ENCODE measurements at places on chromosomes 5 and 9. TPM values are rescaled to one million over a fixed set of nuclear protein-coding genes. Genes with fewer than 3 reads are reported as not detected.

The HTR4 gene
- not detected for total RNA-seq

The CD72 gene
- 4.5 TPM for total RNA-seq

The PDE6A gene
- total RNA-seq, result not detected

The PAEP gene
- not detected for total RNA-seq

The TMEM215 gene
- 0.09 TPM for total RNA-seq

The IL9 gene
- total RNA-seq, result not detected

The FRRS1L gene
- 0.06 TPM for total RNA-seq

The HSD17B3 gene
- 1.1 TPM for total RNA-seq

The TRPM6 gene
- total RNA-seq, result 0.44 TPM

The SLC31A1 gene
- 48.4 TPM for total RNA-seq

The ZDHHC21 gene
- 19.7 TPM for total RNA-seq

The TENT4A gene
- total RNA-seq, result 24.1 TPM

The TAF11L10 gene
- not detected for total RNA-seq

GRCh38 chr5:10115669-10116068 is 134.0 kb downstream of the ATPSCKMT start:
- H3K27me3 ChIP-seq, result no peaks in the 10 kb centered on the region
- DNase-seq, result no peak

GRCh38 chr5:31941151-31941755 is 232.9 kb downstream of the GOLPH3 start:
- DNase-seq, result no peak
- no peaks in the 10 kb centered on the region for H3K36me3 ChIP-seq
- H3K4me1 ChIP-seq, result peaks cover 17% of the 10 kb centered on the region
- no peak overlapping the region for H3K4me3 ChIP-seq

- H3K27me3 ChIP-seq, result no peaks in the 10 kb centered on the region
- H3K4me1 ChIP-seq, result no peaks in the 10 kb centered on the region
- H3K36me3 ChIP-seq, result no peaks in the 10 kb centered on the region
- H3K27ac ChIP-seq, result no peak overlapping the region
These were observed 18.6 kb downstream of the TMEM161B start for GRCh38 chr5:88250010-88250409.

DNA sequence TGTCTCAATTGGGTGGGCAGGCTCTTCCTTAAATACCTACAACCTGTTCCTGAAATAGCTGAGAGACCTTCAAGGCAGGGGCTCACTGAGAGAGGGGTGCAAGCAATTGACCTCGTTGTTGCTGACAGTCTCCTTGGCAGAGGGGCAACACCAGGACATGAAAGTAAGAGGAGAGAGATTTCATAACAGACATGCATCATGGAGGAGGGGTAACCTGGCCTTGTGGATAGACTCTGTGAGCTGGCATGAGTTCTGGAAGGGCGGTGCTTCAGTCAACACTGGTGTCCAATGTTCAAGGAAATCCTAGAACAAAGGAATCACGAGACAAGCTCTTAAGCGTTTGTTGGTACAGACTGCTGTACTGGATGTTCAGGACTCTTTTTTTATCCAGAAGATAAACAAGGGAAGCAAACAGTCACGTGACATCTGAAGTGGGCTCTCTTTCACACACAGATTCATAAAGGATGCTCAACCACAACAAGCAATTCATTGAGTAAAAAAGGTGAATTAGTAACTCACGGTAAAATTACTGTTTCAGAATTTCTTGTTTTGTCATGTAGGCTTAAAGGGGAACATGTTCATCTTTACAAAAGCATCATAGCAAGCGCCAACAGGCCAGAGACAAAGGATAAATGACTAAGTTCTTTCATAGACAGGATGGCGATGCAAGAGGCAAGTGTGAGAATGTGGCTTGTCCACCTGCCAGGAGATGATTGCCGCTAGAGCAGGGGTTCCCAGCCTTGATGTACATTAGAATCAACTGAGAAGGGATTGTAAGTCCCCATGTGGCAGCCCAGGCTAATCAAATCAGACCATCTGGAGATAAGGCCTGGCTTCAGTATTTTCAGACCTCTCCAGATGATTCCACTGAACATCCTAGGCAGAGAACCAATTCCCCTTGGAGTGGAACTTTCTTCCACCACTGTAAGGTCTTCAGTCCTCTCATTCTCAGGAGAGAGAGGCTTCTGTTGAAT is 20.7 kb downstream of the ANKRA2 start:
- peak overlapping the region; percentile 37 for H3K27ac ChIP-seq
- no peaks in the 10 kb centered on the region for H3K27me3 ChIP-seq
- no peaks in the 10 kb centered on the region for H3K36me3 ChIP-seq
- H3K4me3 ChIP-seq, result no peak overlapping the region
- H3K4me1 ChIP-seq, result peaks cover 19% of the 10 kb centered on the region

- no peak overlapping the region for H3K4me3 ChIP-seq
- H3K27me3 ChIP-seq, result no peaks in the 10 kb centered on the region
- H3K36me3 ChIP-seq, result no peaks in the 10 kb centered on the region
- H3K27ac ChIP-seq, result no peak overlapping the region
- no peak for DNase-seq
- H3K4me1 ChIP-seq, result no peaks in the 10 kb centered on the region
These were observed 26.2 kb downstream of the TRIM32 start for GRCh38 chr9:116713271-116713670.

DNA sequence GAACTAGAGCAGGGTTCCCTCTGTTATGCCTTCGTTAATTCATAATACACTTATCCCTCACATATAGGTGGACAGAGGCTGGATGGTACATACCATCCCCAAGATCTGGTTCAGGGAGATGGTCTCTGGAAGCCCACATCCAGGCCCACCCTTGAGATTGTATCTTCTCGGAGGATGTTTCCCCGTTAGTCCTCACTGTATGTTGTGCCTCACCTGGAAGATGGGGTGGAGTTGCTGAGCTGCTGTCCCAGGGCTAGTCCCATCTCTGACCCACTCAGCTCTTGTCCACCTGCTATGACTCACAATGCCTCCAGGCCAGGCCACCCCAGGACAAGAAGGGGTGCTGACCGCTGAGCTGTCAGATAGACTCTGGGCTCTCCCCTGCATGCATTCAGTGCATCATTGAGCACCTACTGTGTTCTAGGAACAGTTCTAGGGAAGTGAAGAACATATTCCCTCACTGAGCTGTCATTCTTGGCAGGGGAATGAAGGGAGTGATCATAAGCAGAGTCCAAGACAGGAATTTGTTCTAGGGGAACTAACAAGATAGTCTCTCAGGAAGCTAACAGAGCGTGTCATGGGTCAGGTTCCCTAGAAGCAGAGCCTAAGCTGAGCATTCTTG is at the start of gene CBY3:
CBY3 (minus strand) TSS at position 255 of the 622 bp plus-strand sequence; CDS start at position 139, 116 bp downstream.
- DNase-seq, result no peak
- H3K4me3 ChIP-seq, result no peak within 1 kb of the TSS
- H3K27ac ChIP-seq, result no peak within 1 kb of the TSS

DNA sequence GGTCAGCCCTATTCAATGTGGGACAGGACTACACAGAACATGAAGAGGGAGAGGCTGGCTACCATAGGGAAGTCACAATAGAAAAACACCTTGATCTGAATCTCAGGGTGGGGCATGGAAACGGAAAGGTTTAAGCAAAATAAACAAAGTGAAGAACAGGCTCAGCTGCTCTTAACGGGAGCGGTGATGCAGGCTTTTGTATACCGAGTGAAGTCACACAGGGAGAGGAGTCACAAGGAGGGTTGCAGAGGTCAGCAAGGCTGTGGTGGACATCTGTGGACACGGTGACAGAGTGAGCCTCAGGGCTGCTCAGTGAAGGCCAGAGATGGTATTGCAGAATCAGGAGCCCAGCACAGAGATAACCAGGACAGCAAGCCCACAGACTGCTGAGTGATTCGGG is 30.6 kb upstream of the SEMA4D start:
- no peaks in the 10 kb centered on the region for H3K36me3 ChIP-seq
- no peak overlapping the region for H3K4me3 ChIP-seq
- H3K4me1 ChIP-seq, result peaks cover 52% of the 10 kb centered on the region
- H3K27ac ChIP-seq, result no peak overlapping the region
- no peaks in the 10 kb centered on the region for H3K27me3 ChIP-seq

DNA sequence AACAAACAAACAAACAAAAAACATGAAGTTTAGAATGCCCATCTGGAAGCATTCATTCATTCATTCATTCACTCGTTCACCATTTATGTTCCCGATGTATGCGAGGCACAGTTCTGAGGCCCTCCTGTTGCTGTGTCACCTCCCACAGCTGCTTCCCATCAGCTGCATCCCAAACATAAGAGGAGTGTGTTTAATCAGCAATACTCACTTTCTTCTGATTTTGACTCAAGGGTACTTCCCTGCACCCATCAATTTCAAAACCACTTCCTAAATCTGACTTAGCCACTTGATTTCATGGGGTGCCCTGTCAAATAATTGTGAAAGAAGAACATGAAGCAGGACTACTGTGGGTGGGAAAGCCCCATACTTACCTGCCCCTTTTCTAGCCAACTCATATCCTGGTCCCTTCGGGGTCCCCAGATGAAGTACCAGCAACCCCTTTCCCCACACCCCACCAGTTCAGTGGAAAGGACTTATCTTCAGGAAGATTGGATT is 128.0 kb upstream of the IL12B start:
- no peaks in the 10 kb centered on the region for H3K36me3 ChIP-seq
- H3K4me1 ChIP-seq, result no peaks in the 10 kb centered on the region
- H3K27me3 ChIP-seq, result no peaks in the 10 kb centered on the region
- DNase-seq, result no peak
- no peak overlapping the region for H3K4me3 ChIP-seq

DNA sequence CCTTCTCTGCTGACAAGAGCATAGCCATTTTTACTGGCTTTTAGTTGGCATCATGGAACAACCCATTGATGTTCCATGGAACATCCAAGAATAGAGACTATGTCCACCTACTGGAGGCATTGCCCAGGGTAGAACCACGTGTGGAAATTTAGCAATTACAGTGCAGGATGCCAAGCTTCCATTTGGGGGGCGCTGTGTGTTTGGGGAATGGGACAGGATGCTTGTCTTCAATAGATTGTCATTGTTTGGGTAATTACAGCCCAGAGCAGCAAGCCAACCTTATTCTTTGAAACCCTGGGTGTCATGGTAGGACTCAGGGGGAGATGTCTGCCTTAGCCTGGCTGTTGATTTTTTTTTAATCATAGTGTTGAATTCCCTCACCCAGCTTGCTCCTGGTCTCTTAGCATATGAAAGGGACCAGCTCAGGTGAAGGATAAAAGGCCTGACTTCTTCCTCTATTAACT is 171.1 kb downstream of the DOCK2 start:
- no peak for DNase-seq
- no peak overlapping the region for H3K4me3 ChIP-seq
- H3K4me1 ChIP-seq, result peaks cover 4% of the 10 kb centered on the region
- H3K27me3 ChIP-seq, result no peaks in the 10 kb centered on the region

- no peak overlapping the region for H3K27ac ChIP-seq
- H3K4me1 ChIP-seq, result peaks cover 51% of the 10 kb centered on the region
- H3K36me3 ChIP-seq, result no peaks in the 10 kb centered on the region
- DNase-seq, result no peak
- peaks cover 100% of the 10 kb centered on the region for H3K27me3 ChIP-seq
- H3K4me3 ChIP-seq, result peak overlapping the region; percentile 63
These were observed 1.5 kb downstream of the CCNO start for GRCh38 chr5:55231919-55232270.

DNA sequence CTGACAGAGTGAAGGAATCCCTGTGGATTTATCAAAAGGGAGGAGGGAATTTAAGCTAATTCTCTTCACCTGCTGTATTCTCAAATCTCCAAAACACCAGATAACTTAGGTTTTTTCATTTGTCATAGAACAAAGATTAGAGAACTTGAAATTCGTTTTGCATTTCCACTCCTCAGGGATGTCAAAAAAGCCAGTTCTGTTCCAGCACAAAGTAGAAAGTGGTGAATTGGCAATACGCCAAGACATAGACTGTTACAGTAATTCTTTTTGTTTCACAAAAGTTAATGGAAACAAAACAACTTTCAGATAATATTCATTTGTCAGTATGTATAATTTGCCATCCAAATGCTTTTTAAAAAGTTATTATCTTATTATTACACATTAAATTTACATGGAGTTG is 15.0 kb downstream of the S1PR3 start:
- H3K4me1 ChIP-seq, result peaks cover 3% of the 10 kb centered on the region
- H3K27ac ChIP-seq, result no peak overlapping the region
- peaks cover 4% of the 10 kb centered on the region for H3K36me3 ChIP-seq
- no peak overlapping the region for H3K4me3 ChIP-seq
- no peak for DNase-seq

- no peak overlapping the region for H3K4me3 ChIP-seq
- H3K27me3 ChIP-seq, result peaks cover 6% of the 10 kb centered on the region
- no peak overlapping the region for H3K27ac ChIP-seq
- peaks cover 6% of the 10 kb centered on the region for H3K4me1 ChIP-seq
These were observed 76.0 kb upstream of the HSPA9 start for GRCh38 chr5:138651058-138651766.

GRCh38 chr9:137461663-137462395 is 2.7 kb upstream of the NSMF start:
- H3K4me1 ChIP-seq, result peaks cover 16% of the 10 kb centered on the region
- no peaks in the 10 kb centered on the region for H3K36me3 ChIP-seq
- no peak overlapping the region for H3K27ac ChIP-seq
- DNase-seq, result peak; percentile 78
- H3K27me3 ChIP-seq, result no peaks in the 10 kb centered on the region
- H3K4me3 ChIP-seq, result no peak overlapping the region

- H3K27ac ChIP-seq, result no peak overlapping the region
- no peaks in the 10 kb centered on the region for H3K36me3 ChIP-seq
- H3K27me3 ChIP-seq, result no peaks in the 10 kb centered on the region
- H3K4me1 ChIP-seq, result no peaks in the 10 kb centered on the region
- no peak for DNase-seq
- H3K4me3 ChIP-seq, result no peak overlapping the region
These were observed 442.5 kb upstream of the KLF4 start for GRCh38 chr9:107932046-107932445.

GRCh38 chr5:160497878-160498277 is 76.2 kb downstream of the PTTG1 start:
- no peaks in the 10 kb centered on the region for H3K36me3 ChIP-seq
- no peak for DNase-seq

DNA sequence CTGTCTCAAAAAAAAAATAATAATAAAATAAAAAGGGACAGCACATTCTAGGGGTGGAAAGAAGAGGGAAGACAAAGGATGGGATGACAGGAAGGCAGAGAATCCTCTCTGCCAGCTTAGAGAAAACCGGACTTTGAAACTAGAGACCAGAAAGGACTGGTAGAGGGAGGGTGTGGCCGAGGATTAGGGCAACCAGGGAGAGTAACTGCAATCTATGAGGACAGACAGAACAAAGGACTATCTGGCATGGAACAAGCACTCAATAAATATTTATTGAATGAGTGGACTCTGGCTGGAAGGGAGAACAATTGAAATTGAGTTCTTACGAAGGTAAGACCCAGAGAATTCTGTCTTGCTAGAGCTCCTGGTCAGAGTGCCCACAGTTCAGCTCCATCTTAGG is 2.4 kb downstream of the GBA2 start:
- DNase-seq, result no peak
- H3K27me3 ChIP-seq, result no peaks in the 10 kb centered on the region
- peaks cover 50% of the 10 kb centered on the region for H3K4me1 ChIP-seq
- peak overlapping the region; percentile 95 for H3K4me3 ChIP-seq
- peaks cover 50% of the 10 kb centered on the region for H3K36me3 ChIP-seq

- H3K27ac ChIP-seq, result no peak overlapping the region
- DNase-seq, result no peak
- H3K27me3 ChIP-seq, result no peaks in the 10 kb centered on the region
- no peak overlapping the region for H3K4me3 ChIP-seq
- no peaks in the 10 kb centered on the region for H3K36me3 ChIP-seq
These were observed 15.6 kb downstream of the PTGS1 start for GRCh38 chr9:122386311-122386872.
